ENCODE measurements at places on chromosomes 3 and 15. TPM values are rescaled to one million over a fixed set of nuclear protein-coding genes. Genes with fewer than 3 reads are reported as not detected.
A peak's percentile ranks its signal among the peaks of the same experiment; 100 is the strongest.

- no peaks in the 10 kb centered on the region for H3K36me3 ChIP-seq
- no peak overlapping the region for H3K27ac ChIP-seq
- H3K4me3 ChIP-seq, result no peak overlapping the region
- peaks cover 22% of the 10 kb centered on the region for H3K4me1 ChIP-seq
Observed at GRCh38 chr3:155332716-155333115, 39.2 kb upstream of the STRIT1 start.

- no peaks in the 10 kb centered on the region for H3K36me3 ChIP-seq
- no peak overlapping the region for H3K4me3 ChIP-seq
- H3K4me1 ChIP-seq, result no peaks in the 10 kb centered on the region
- H3K27ac ChIP-seq, result no peak overlapping the region
Observed at GRCh38 chr3:152019508-152019907, 146.1 kb downstream of the SUCNR1 start.

Gene MEGF11
- total RNA-seq, result not detected

Gene CILP
- not detected for total RNA-seq

GRCh38 chr15:20344601-20345400 is 196.8 kb downstream of the GOLGA6L6 start:
- no peaks in the 10 kb centered on the region for H3K27me3 ChIP-seq
- H3K36me3 ChIP-seq, result no peaks in the 10 kb centered on the region
- H3K4me3 ChIP-seq, result no peak overlapping the region
- H3K4me1 ChIP-seq, result no peaks in the 10 kb centered on the region

GRCh38 chr3:111939873-111940272 is 39.0 kb upstream of the ABHD10 start:
- H3K36me3 ChIP-seq, result peaks cover 1% of the 10 kb centered on the region
- no peaks in the 10 kb centered on the region for H3K4me1 ChIP-seq
- H3K4me3 ChIP-seq, result no peak overlapping the region
- H3K27ac ChIP-seq, result no peak overlapping the region
- DNase-seq, result no peak

DNA sequence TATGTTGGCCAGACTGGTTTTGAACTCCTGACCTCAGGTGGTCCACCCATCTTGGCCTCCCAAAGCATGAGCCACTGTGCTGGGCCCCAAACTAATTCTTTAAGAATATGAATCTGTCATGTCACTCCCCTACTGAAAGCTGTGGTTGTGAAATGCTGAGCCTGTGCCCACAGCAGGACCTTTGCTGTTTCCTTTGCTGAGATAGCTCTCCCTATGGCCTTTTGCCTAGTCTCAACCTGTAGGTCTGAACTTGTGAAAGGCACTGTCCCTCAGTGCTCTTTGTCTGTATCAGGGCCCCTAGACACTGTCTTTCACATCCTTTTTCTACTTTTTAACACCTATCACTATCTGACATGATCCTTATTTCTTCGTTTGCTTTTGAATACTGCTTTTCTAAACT is 62.7 kb upstream of the CCR4 start:
- peaks cover 59% of the 10 kb centered on the region for H3K27me3 ChIP-seq
- H3K27ac ChIP-seq, result no peak overlapping the region
- H3K36me3 ChIP-seq, result no peaks in the 10 kb centered on the region
- H3K4me3 ChIP-seq, result no peak overlapping the region

Gene CTXN2
- total RNA-seq, result not detected

DNA sequence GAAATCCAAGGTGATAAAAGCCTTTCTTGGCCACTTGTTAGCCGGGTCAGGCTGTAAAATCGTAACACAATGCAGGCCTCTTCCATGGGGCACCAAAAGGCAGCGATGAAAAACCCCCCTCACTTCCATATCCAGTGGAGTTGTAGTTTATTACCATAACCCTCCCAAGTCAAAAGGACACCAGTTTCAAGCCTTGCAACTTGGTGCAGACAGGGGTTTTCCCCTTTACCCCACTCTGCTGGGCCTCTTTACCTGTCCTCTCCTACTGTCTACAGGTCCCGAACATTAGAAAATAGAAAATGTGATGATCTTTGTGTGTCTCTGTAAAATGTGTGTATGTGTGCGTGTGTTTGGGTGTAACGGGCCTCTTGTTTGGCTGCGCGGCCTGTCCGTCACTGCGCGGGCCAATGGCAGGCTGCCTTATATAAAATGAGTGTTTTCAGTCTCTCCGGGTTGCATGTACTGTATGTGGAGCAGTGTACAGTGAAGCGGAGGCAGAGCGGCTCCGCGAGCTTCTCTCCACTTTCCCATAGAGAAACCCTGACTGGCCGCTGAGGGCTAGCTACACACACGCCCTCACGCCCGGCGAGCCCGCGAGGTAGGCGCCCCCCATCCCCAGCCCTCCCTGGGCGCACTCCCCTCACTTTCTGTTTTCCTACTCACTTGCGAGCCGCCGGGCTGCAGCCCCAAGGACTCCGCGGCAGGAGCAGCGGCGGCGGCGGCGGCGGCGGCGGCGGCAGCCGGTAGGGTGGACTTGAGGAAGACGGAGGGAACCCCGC is at the start of gene BBX:
BBX (plus strand) TSS at position 453 of the 779 bp plus-strand sequence. CDS start 187,499 bp downstream, outside the sequence.
- peak within 1 kb of the TSS; percentile 90 for H3K4me3 ChIP-seq
- H3K27ac ChIP-seq, result peak within 1 kb of the TSS; percentile 96
- DNase-seq, result peak; percentile 93

- no peak overlapping the region for H3K4me3 ChIP-seq
- peak; percentile 80 for DNase-seq
- H3K36me3 ChIP-seq, result no peaks in the 10 kb centered on the region
- H3K4me1 ChIP-seq, result no peaks in the 10 kb centered on the region
- H3K27ac ChIP-seq, result no peak overlapping the region
Observed at GRCh38 chr3:118884748-118885206, 149.9 kb downstream of the IGSF11 start.

- peak; percentile 59 for DNase-seq
- no peaks in the 10 kb centered on the region for H3K27me3 ChIP-seq
- peak overlapping the region; percentile 61 for H3K4me3 ChIP-seq
- peaks cover 14% of the 10 kb centered on the region for H3K36me3 ChIP-seq
- peaks cover 85% of the 10 kb centered on the region for H3K4me1 ChIP-seq
Observed at GRCh38 chr3:66490214-66490613, 10.6 kb downstream of the LRIG1 start.

GRCh38 chr3:55508335-55508734 is 21.2 kb upstream of the WNT5A start:
- H3K4me3 ChIP-seq, result no peak overlapping the region
- H3K36me3 ChIP-seq, result no peaks in the 10 kb centered on the region
- DNase-seq, result no peak
- H3K4me1 ChIP-seq, result no peaks in the 10 kb centered on the region
- peaks cover 2% of the 10 kb centered on the region for H3K27me3 ChIP-seq

Gene PSMD2
- 258 TPM for total RNA-seq

- peaks cover 40% of the 10 kb centered on the region for H3K4me1 ChIP-seq
- H3K27me3 ChIP-seq, result no peaks in the 10 kb centered on the region
- no peak for DNase-seq
- no peak overlapping the region for H3K4me3 ChIP-seq
- peaks cover 4% of the 10 kb centered on the region for H3K36me3 ChIP-seq
Observed at GRCh38 chr15:38627689-38628277, 63.2 kb upstream of the RASGRP1 start.

- no peak for DNase-seq
- no peak overlapping the region for H3K27ac ChIP-seq
- H3K27me3 ChIP-seq, result no peaks in the 10 kb centered on the region
Observed at GRCh38 chr3:144774897-144775296, 803.3 kb downstream of the DIPK2A start.

Gene ZNF620
- total RNA-seq, result 5.7 TPM

Gene AP3B2
- total RNA-seq, result not detected

DNA sequence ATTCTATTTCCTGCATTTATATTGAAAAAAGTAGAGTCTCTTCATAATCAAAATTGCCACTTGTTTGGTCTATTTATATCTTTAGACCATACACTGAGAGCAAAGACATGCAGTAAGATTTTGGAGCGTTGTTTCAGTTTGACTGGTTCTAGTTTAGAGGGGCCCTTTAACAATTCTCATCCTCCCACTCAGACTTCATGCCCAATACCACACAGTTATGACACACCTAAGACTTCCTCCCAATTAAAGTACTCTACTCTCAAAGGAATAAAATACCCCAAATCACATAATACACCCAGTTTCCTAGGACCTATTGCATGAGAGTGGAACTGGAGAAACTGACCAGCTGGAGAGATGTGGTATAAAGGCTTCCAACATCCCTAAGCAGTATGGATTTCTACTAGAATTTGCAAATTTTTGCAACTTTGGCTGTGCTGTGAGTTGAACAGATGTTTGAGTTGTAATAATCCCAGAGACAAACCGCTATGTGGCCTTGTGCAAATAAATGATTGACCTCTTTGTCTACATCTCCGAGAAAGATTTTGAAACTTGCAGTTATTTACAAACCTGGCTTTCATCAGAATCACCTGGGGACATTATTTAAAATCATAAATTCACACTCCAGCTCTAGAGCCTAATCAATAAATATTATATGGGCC is 170.0 kb upstream of the ROBO2 start:
- H3K4me1 ChIP-seq, result no peaks in the 10 kb centered on the region
- no peaks in the 10 kb centered on the region for H3K36me3 ChIP-seq
- DNase-seq, result no peak
- H3K27me3 ChIP-seq, result no peaks in the 10 kb centered on the region
- no peak overlapping the region for H3K4me3 ChIP-seq

GRCh38 chr15:81497238-81497637 is 123.2 kb upstream of the TMC3 start:
- H3K4me1 ChIP-seq, result no peaks in the 10 kb centered on the region
- no peaks in the 10 kb centered on the region for H3K36me3 ChIP-seq
- no peak overlapping the region for H3K4me3 ChIP-seq
- H3K27me3 ChIP-seq, result no peaks in the 10 kb centered on the region
- no peak for DNase-seq
- H3K27ac ChIP-seq, result no peak overlapping the region

Gene COPS2
- total RNA-seq, result 53.3 TPM
